Natural killer cell treated with Interleukin-12 subunit alpha and Interleukin-12 subunit beta and Interleukin-15 and Interleukin-18, amount 100 ng/mL, for 72 hours (primary cell): ENCODE measurements at places on chromosomes 7 and 10.

DNA sequence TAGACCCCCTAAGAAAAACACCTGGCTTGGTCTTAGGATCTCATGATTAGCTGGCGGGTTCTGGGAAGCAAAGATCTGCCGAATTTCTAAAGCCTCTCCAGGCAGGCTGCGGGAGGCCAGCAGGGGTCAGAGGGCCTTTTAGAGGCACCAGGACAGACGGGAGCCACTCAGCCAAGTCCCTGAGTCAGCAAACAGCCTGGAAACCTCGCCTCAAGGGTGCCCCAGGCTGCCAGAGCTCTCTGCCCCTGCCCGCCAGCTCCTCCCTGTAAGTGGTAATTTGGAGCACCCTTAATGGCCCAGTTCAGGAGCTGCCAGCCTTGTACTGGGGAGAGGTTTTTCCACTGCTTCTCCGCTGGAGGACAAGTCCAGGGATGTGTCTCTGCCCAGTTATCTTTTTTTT lies 88.7 kb downstream of the HIP1 start:
- DNase-seq: no peak

DNA sequence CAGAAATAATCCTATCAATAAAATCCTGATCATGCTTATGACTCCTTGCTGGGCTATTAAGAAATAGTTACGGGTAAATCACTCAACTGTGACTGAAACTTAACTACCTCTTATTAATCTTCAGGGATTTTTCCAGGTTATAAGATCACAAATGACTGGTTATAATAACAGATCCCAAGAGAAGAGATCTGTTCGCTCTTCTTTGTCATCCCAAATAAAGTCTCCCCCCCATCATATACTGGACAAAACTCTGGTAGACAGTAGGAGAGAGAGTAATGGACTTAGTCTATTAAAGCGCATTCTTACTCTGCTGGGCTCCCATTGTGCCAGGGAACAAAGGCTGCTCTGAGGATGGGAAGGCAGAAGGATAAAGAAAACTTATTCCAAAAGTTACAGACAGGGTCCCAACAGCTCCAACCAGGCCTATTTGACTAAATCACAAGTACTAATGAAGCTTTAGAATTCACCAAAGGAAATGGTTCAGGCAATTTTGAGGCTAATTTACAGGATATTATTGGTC lies 233.7 kb downstream of the DGKI start:
- DNase-seq: no peak

DNA sequence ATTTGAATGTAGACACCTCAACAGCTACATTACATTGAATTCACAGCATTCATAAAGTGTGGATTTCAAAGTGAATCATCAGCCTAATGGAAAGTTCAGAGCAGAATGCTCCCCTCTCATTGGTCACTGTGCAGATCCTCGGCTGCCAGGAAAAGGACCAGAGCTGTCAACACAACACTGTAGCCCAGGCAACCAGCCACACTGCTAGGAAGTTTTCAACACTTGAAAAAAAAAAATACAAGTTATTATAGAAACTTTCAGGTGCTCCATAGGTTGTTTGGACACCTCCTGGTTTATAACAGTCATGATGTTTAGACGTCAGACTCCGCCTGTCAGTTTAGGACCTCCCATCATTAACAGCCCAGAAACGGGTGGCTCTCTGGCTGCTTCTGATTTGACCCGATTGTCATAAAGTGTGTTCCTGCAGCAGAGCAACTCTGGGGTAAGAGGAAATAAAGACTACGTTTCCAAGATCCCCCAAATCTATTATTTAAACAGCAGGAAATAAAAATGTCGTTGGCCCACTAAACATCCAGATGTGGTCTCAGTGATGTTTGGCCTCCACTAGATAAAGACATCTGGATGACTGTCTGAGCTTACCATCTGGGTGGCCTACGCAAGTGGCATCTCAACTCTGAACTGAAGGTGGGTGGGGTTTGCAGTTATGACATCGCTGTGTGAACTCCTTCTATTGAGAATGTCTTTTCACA lies 117.4 kb downstream of the CABCOCO1 start:
- no peak for DNase-seq

GRCh38 chr7:133611955-133612354 lies 359.1 kb downstream of the EXOC4 start:
- DNase-seq: no peak
